CD8-positive, alpha-beta T cell (primary cell): ENCODE measurements at places on chromosomes 2 and 18. TPM values are rescaled to one million over a fixed set of nuclear protein-coding genes. Genes with fewer than 3 reads are reported as not detected.

GRCh38 chr2:182870227-182870626 lies 3.8 kb upstream of the FRZB start:
- DNase-seq = no peak

DNA sequence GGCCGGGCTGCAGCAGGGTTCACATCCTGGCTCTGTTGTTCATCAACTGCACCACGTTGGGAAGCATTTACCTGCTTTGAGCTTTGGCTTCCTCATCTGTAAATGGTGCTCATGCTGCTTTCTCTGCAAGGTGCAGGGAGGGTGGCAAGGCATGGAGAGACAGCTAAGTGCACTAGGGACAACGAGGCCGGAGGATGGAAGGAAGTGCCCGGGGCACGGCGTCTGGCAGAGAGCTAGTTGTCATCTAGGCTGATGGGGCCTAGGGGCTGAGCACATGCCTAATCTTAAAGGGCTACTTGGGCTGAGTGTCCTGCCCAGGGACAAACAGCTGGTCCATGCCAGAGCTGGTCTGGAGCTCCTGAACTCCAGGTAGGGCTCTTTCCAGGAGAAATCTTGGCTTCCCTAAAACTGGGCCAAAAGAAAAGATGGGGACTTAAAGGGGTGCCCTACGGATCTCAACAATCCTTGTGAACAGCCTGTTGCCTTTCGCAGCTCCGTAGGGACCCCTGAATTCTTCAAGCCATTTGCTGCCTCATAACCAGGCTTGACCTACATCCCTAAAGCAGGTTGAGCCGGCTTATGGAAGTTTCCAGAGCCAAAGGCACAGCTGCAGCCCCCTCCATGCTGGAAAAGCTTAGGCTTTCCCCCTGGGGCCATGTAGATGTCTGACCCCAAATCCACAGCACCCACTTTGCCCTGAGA lies 130.8 kb downstream of the SMAD7 start:
- DNase-seq = no peak

GRCh38 chr2:214730800-214731407 lies 78.6 kb downstream of the BARD1 start:
- DNase-seq = no peak

DNA sequence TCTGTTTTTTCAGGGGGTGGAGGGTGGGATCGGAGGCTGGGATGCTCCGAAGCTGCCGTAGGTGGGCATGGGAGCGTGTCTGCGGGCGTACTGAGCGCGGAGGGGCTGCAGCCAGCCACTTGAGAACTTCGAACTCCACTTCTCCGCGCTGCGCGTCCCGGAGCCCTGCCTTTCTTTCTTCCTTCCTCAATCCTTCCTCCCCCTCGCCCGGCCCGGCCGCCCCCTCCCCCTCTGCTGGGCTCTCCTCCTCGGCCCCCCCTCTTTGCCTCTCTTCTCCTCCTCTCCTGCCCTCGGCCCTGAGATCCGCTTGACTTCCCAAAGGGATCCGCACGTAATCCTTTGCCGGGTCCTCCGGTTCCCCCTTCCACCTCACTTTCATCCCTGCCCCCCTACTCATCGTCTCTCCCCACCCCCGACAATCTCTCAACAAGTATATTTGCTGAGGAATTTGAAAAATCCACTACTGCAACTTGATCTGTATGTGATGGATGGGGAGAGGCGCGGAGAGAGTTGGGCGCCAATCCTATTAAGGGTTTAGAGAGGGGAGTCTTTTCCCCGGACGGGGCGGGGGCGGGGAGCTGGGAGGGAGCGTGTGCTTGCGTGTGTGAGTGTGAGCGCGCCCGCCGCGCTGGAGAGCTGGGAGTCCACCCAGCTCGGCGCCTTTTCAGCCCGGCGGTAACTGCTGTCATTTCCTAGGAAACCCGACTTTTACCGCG lies 1.1 kb downstream of the GLI2 start:
- no peak for DNase-seq

RAB17 gene
- not detected for total RNA-seq

DYSF gene
- total RNA-seq = 4.6 TPM

MEIS1 gene
- total RNA-seq = not detected

SPC25 gene
- 0.22 TPM for total RNA-seq

FBXO36 gene
- 1.0 TPM for total RNA-seq

SCN7A gene
- total RNA-seq = not detected
